Activated CD4-positive, CD25-positive, alpha-beta regulatory T cell treated with anti-CD3 and anti-CD28 coated beads, Interleukin-2, amount 50 U/mL, for 16 hours (primary cell): ENCODE measurements at places on chromosomes 3 and 15.

- DNase-seq = no peak
These were observed 603.7 kb upstream of the NAALADL2 start for GRCh38 chr3:174255454-174255853.

DNA sequence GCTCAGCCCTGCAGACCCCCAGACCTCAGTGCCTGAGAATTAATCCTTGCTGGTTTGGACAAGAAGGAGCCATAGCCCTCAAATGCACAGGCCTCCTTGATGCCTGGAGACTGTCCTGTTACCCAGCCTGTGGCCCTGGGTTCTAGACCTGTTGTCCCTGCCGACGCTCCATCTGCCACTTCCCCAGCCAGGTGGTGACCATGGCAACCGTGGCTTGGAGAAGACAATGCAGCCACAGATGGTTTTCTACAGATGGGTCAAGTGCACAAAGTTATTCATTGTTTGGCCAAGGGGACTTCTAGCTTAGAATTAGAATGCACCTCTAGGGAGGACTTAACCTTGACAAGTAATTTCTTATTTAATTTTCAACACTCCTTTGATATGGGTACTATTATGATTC lies 297.1 kb downstream of the UACA start:
- no peak for DNase-seq

DNA sequence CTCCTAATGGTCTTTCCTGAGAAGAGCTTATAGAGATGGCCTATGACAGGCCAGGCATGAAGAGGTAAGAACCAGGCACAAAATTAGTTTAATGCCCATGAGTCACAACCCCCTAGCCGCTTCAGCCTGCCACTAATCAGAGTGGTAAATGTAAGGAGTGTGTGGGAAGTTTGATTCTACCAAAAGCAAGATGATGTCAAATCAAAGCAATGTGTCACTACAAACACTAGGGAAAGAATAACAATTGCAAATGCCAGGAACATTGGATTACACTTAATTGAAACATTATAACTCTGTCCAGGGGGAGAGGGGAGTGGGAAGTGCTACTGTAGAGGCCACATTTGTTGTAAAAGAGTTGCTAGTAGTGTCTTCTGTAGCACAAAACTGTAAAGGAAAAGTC lies 596.6 kb upstream of the AGTR1 start:
- no peak for DNase-seq

DNA sequence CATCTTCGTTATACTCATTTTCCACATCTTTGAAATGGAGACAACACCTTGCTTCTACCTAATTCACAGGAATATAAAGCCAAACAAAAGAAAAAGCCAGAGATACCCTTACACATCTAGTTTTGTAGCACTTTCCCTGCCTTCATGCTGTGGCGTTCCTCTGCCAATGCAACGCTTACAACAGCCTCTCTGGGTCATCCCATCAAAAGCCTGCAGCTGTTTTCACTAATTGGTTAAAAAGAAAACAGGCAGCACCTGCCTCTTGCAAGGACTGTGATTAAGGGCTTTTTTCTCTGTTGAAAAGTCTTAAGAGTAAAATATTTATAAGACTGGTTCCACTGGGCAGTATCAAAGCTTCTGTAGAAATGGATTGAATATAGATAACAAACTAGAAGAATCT lies 120.3 kb downstream of the FMN1 start:
- no peak for DNase-seq

DNA sequence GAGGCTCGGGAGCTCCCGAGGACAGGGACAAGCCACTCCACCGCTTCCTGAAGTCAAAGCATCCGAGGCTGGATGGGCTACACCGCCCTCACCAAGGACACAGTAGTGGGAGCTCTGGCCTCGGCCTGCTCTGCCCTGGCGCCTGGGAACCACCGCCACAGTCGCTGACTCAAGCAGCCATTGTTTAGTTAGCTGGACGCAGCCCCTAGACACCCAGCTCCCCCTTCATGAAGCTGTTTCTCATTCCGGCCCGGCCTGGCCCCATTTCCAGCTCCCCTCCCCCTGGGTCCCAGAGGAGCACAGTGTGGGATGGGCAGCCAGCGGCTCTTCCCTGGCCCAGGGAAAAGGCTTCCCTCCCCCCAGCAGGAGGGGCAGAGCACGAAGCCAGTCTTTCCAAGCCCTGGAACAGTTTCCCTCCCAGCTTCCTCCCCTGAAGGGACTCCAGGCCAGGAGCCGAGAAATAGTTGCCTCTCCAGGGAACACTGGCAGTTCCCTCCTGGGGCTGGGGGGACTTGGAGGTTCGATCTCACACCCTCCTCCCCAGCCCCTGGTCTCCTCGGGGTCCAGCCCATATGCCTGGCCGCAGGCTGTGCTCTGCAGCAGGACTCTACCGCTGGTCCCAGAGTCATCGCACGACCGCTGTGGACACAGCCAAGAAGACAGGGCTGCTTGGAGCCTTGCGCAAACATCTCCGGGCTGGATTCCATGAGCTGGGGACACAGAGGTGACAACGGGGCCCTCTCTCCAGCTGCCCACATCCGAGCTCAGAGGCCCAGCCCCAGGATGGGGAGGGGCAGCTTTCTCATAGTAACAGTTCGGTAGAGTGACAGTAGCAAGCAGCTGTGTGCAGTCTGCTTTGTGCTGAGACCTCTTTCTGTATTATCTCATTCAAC lies 10.0 kb downstream of the PLXND1 start:
- no peak for DNase-seq

- DNase-seq = no peak
These were observed 50.9 kb downstream of the IQCH start for GRCh38 chr15:67305506-67305905.

DNA sequence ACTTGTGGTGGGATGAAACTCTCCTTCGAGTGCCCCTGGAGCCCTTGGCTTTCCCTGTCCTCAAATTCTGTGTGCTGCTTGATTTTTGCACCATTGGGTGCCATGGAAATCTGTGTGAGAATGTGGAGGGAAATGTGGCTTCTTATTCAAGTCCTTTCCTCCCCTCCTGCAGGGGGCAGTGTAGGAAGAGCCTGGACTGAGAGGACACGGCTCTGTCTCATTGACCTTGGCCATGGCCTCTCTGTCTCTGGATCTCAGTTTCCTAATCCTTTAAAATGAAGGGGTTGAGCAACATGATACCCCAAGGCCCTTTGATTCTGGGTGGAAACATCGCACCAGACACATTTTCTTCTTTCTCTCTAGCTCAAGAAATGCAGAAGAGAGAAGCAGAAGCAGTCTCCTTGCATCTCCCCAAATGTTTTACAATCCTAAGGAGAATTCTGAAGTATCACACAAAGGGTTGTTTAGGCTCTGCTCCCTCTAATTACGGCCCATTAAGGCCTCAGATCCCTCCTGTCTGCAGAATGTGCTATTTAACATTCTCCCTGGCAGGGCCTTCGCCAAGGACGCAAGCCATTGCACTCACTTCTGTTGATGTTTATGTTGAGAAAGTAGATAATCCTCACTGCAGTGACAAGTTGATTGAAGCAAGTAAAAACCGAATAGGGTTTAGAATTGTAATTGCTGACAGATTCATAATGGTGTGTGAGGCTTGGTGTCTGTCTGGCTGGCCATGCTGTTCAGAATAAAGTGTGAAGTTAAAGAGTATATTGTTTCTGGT lies 169.1 kb downstream of the TPRG1 start:
- no peak for DNase-seq

DNA sequence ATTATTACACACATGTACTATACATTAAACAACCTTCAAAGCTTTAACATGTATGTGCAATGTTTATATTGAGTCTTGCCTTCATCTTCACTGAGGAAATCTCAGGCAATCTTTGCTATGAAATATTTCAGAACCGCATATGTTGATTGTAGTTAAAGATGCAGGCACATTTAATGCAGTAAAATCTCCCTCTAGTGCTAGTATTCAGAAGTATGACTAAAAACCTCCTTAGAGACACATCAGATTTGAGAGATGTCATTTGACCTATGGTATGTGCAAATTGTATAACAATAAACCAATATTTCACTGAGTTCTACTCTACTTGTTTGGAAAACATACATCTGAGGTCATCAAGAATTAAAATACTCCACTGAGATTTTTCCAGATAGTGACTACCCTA lies 123.8 kb upstream of the C15orf61 start:
- no peak for DNase-seq

- DNase-seq = no peak
These were observed 61.4 kb upstream of the GOLGA8B start for GRCh38 chr15:34644851-34645250.

DNA sequence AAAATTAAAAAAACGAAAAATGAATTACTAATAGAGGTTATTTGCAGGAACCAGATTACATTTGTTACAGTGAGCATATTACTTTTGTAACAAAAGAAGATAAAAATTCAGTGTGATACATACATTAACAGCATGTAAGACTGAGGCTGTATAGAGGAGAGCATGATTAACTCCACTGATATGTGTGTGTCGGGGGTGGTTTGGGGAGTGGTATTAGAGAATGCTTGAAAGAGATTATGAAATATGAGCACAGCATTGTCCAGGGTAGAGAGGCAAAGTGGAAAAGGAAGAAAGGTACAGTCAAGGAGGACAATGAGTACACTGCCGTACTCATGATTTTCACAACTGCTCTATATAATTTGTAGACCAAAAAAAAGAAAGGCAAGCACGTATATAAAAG lies 62.9 kb upstream of the LRRFIP2 start:
- DNase-seq = no peak

- DNase-seq = no peak
These were observed 4.4 kb upstream of the SYNM start for GRCh38 chr15:99100245-99101173.

DNA sequence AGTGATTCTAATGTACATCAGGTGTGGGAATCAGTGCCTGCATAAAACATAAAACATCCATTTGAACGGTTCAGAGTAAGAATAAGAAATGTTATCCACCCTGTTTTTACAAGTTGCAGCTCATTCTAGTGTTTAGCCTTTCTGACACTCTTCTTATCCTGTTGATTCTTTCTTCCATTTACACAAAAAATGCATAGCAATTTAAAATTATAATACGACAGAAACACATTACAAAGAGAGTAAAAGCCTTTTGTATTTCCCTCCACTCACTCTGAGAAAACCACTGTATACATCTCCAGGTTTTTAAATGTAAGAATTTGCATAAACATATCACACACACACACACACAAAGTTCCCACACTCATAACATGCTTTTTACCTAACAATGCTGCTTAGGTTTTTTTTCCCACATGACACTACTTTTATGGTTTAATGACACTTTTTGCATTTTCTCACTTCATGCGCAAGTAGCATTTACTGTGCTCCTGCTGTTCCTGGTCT lies 199.8 kb downstream of the CNTN6 start:
- no peak for DNase-seq

DNA sequence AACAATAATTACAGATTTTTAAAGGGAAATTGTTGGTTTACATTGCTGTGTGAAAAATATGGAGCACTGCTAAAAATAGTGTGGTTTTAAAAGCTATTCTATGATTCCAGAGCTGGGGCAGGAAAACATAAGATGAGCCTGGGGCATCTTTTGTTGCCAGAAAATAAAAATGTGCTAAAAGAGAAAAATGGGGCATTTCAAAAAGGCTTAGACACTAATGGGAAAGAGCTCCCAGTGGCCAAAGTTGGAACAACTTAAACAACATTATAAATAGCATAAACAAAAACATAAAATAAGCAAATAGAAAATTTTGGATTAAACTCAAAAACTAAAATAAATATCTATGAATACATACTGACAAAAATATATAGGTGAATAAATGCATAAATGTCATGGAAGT lies 478.9 kb downstream of the NLGN1 start:
- DNase-seq = no peak

- DNase-seq = no peak
These were observed 28.9 kb downstream of the SEC22C start for GRCh38 chr3:42552830-42553229.

GRCh38 chr3:158742871-158743663 lies 10.8 kb upstream of the RARRES1 start:
- no peak for DNase-seq

DNA sequence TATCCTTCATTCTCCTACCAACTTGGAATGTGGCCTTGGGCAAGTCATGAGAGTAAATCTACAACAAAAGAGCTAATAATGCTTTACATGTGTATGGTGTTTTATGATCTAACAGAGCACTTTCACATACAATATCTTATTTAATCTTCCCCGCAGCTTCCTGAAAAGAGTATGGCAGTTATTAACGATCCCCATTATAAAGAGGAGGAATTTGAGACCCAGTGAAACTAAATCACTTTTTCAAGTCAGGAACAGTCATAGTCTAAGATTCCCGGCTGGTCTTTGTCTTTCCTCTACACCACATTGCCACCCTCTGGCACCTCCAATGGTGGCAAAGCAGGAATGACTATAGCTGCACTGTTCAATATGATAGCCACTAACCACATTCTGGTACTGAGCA lies 69.7 kb upstream of the CMSS1 start:
- no peak for DNase-seq

DNA sequence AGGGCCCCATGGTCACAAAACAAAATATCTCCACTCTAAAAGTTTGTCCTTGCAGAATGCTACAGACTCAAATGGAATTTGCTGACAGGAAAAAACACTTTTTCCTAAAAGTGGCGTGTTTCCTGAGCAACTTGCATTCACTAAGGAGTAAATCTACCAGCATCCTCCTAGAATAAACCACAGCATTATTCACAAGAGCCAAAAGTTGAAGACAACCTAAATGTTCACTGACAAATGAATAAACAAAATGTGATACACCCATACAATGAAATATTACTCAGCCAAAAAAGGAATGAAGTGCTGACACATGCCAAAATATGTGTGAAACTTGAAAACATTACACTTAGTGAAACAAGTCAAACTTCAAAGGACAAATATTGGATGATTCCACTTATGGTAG lies 28.9 kb downstream of the ITGB5 start:
- DNase-seq = no peak

DNA sequence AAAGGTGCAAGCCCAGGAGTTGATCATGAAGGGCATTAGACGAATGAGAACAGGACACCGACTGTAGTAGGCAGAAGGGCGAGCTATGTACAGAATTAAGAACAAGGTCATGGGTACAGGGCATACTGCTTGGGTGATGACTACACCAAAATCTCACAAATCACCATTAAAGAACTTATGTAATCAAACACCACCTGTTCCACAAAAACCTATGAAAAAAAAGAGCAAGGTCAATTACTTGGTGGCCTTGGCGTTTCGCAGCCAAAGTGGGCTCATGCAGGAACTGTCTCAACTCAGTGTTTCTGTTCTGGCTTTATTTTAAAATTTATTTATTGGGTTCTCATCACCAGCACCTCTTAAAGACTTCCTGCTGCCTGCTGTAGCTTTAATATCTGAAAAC lies 2.1 kb downstream of the KAT2B start:
- no peak for DNase-seq

DNA sequence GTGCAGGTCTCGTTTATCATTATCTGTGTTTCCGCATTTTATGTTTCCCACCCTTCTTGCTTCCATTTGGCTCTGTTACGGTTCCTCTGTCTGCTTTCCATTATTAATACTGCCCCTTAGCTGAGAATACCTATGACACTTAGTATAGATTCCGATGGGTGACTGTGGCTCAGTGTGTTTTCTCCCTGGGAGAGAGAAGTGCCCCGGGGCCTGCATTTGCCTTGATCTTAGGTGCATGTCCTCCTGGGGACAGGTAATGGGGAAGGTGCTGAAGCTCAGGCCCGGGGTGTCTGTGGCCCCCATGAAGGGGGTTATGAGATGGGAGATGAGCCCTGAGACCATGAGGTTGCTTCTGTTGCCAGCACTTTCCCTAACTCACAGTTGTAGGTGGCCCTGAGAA lies 43.4 kb upstream of the PCSK6 start:
- DNase-seq = no peak
